Neural crest cell (in vitro differentiated cells): ENCODE measurements at places on chromosomes 13 and 19.
A peak's percentile ranks its signal among the peaks of the same experiment; 100 is the strongest.

DNA sequence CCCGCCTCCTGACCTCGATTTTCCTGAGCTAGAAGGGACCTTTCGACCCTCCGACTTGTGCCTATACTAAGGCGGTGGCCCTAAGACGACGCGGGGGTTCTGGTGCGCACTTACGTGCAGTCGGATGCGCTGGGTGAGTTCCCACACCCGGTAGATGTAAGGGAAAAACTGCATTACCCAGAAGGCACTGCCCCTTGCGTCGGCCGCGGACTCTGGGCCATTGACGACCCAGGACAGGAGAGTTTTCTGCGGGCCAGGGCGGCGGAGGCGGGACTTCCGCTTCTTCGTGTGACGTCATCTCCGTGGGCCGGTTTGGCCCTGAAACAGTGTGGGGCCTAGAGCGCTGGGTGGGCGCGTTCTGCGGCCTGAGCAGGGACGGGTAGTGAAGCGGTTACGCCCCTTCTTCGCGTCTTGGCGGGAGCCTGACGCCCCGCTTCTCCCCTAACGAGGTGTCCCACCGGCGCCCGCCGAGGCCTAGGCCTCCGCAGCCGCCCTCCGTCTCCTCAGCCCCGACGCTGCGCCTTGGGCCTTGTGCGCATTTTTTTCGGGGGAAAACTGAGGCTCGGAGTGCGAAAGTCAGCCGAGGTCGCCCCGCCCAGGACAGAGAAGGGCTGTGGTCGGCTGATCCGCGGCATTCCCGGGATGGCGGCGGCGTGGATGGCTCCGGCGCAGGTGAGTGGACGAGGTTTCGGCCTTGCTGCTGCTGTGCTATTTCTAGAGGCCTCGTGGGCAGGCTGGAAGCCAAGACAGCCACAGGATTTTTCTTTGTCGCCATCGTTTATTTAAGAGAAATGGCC, at the start of gene ZNF460:
Gene ZNF460, plus strand, starts transcription at position 321 of the 797 bp plus-strand sequence. Its CDS starts 322 bp downstream, at position 643.
- peak; percentile 94 for DNase-seq

DNA sequence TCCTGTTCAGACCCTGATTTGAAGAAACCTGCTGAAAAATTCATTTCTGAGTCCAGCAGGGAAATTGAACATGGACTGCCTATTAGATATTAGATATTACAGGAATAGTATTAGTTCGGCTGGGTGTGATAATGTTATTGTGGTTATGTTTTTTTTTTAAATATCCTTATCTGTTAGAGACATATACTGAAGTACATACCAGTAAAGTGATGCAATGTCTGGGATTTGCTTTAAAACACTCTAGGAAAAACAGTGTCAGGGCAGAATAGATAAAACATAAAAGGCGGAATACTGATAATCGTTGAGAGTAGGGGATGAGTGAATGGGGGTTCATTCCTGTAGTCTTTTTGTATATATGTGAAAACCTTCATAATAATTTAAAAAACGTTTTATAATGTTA, 28.7 kb upstream of the AMER2 start:
- no peak for DNase-seq

- no peak for DNase-seq
Observed at GRCh38 chr13:29520671-29521070, 74.8 kb downstream of the SLC7A1 start.

GRCh38 chr13:46778890-46779289, 18.1 kb downstream of the ESD start:
- DNase-seq: no peak

DNA sequence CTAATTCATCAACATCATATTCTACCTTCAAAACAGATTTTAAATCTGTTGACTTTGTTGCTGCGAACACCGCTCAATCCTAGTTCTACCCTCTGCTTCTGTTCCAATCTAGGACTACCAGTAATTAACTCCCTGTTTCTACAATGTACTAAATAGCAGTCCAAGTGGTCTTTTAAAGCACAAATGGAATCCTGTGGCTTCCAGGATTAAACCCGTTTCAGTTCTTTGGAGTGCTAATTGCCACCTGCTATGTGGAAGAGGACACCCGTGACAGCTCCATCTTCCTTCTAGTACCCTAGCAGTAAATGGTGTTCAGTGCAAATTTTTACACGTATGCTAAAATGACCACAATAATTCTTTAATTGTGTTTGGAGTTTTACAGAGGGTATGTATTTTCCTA, 232.1 kb downstream of the TDRD3 start:
- DNase-seq: no peak

DNA sequence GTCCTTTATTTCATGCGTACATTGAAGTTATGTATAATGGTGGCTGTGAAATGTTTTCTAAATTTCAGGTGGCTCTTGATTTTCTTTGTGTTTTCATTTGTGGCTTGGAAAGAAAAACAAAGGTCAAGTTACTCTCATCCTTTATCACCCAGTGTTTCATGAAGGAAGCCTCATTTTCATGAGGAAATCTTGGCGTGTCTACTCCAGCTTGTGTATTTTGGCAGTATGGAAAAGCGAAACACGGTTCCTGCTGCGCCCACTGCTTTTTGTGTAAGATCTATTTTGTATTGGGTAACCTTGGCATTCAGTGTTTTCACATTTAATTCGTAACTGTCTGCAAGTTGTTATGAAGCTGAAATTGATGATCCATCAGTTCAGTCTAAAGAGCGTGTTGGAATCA, 147.0 kb upstream of the RNF113B start:
- no peak for DNase-seq

DNA sequence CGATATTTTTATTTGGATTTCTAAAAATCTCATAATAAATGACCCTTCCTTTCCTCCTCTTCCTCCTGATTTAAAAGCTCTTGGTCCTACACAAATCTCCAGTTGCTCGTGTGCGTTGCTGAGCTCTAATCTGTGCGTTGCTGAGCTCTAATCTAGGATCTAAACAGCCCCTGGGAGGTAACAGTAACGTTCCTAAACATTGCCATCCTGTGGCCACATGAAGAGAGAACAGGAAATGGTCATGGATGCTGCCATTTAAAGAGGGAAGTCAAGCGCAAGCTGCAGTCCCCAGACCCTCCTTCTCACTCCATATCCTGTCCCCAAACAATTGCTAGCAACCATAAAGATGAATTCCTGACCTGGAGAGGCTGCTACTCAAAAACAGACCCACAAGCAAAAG, 170.8 kb downstream of the NUFIP1 start:
- DNase-seq: no peak

GRCh38 chr13:74784959-74785358, 650.8 kb upstream of the KLF12 start:
- DNase-seq: no peak

DNA sequence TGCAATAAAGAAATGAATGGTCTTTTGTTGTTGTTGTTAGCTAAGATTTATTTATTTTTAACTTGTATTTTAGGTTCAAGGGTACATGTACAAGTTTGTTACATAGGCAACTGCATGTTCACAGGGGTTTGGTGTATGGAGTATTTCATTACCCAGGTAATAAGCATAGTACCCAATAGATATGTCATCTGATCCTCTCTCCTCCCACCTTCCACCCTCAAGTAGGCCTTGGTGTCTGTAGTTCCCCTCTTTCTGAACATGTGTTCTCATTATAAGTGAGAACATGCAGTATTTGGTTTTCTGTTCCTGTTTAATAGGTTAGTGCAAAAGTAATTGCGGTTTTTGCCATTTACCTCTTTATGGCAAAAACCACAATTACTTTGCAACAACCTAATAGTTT, 554.1 kb downstream of the TBC1D4 start:
- DNase-seq: no peak

GRCh38 chr19:40705362-40705651, 11.4 kb downstream of the COQ8B start:
- DNase-seq: no peak

GRCh38 chr19:8158411-8159074, 9.2 kb upstream of the FBN3 start:
- peak; percentile 45 for DNase-seq

- DNase-seq: no peak
Observed at GRCh38 chr13:45361596-45362206, 20.7 kb upstream of the TPT1 start.

DNA sequence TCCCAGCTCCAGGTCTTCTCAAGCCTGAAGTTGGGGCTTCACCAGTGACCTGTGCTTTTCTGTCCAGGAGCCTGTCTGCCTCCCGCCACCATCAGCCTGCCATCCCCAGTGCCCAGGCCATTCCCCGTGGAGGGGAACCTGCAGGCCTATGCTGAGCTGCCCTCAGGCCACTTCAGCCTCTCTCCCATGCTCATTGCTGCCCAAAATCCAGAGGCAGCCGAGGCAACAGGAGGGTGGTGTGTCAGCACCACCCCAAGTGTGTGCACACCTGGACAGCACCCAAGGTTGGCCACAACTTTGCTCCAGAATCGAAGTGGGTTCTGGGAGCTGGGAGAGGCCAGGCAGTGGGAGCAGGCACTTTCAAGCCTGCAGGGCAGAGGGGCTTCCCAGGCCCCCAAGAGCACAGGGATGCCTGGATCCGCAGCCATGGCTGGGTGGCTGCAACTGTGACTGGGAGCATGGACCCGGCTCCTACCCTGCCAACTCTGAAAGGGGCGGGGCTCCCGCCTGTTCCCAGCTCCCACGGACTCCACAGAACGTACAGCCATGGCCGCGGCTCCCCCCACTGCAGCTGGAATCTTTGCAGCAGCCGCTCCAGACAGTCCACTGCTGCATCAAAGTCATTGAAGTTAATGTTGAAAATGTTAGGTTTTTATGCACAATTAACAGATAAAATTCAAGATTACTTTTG, 1747.0 kb downstream of the OLFM4 start:
- no peak for DNase-seq

DNA sequence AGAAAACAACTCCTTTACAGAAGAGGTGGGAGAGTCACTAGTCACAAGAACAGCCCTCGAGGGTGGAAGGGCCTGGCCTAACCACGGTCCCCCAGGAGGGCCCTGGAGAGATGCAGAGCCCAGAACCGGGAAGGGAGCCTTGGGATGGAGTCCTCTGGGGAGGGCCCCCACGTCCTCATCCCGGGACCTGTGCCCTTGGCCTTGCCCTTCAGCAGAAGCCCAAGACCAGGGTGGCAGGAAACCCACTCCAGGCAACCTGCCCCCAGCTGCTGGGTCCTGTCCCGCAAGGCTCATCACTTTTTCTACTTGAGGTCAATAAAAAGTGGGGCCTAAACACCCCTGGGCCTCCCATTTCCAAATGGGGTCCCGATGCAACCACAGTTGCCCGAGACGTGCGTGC, 2.3 kb upstream of the ATP8B3 start:
- no peak for DNase-seq

DNA sequence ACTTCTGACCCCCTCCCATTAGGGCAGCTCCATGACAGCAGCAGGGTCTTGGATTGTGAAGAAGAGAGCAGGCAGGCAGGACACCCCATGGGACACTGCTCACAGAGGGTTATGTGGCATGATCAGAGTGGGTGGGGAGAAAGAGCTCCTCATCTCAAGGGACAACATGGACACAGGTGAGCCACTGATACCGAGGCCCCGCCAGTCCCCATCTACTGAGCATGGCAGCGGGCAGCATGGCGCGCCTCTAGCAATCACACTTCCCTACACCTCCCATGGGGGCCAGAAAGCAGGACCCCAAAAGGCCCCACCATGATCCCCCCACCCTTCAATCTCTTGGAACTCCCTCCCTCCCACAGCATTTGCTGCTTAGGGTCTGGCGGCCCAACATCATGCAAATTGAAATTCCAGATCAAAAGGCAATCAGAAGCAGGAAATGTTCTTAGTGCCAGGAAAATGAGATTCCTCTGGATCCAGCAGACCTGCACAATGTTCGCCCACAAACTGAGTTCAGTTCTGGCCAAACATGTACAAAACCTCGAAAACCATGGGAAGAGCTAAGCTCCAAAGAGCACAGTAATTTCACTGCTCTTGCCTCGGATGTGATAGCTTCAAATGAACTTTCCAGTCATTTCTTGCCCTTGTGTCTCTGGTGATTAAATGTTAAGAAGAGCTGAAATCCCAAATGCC, 14.8 kb downstream of the DOCK9 start:
- no peak for DNase-seq

- DNase-seq: no peak
Observed at GRCh38 chr19:31269425-31270127, 79.7 kb downstream of the TSHZ3 start.

DNA sequence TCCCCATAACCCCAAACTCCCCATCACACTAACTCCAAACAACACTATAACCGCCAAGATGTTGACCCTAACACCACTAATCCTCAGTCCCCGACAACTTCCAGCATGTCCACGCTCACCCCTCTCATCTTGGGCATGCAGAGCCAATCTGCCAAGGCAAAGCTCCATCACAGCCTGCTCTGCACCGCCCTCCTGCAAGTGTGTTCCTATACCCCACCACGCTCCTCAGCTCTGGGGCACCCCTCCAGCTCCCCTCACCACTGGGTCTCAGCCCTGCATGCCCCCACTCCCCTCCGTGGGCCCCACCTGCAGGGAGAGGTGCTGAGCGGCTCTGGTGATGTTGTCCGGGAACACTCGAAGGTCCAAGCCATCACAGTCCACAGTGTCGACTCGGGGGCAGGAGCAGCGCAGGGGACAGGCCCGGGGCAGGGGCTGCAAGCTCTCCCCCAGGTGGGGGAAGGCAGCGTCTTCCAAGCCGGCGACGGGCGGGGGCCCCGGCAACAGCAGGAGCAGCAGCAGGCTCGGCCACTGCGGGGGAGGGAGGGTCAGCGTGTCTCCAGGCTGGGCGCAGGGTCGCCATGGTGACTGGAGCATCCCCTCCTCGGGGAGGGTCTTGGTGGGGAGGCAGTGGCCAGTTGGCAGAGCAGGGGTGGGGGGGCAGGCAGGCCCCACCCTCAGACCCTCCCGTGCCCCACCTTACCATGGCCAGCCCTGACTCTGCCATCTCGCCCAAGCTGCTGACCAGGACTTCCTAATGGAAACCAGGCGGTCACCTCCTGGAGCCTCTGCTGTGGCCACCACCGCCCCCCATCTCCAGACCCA, 527 bp downstream of the PODNL1 start:
- DNase-seq: no peak

DNA sequence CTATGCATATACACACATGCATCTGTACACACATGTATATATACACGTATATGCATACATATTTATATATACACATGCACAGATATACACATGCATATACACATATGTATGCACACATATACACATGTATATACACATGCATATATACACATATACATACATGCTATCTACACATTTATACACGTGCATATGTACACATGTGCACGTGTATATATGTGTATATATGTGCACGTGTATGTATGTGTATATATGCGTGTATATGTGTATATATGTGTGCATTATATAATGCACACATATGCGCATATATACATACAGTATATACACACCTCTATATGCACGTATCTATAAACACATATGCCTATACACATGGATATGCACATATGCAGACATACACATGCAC, 17.8 kb downstream of the ARHGEF7 start:
- DNase-seq: no peak

- no peak for DNase-seq
Observed at GRCh38 chr13:76890021-76890420, 3.8 kb upstream of the KCTD12 start.

GRCh38 chr13:113258321-113259054, 38.6 kb upstream of the LAMP1 start:
- DNase-seq: no peak

- DNase-seq: no peak
Observed at GRCh38 chr19:14150770-14151661, 14.6 kb upstream of the ASF1B start.

DNA sequence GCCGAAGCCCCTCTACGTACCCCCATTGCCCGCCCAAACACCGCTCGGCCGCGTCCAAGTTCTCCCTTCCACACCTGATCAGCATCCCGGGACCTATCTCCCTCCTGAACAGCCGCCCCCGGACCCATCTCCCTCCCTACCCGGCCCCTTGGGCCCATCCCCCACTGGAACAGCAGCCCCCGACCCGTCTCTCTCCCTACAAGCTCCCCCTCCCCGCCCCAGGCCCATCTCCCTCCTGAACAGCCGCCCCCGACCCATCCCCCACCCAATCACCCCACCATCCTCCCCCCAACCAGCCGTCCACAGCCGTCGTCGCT, 610 bp downstream of the ZSCAN1 start:
- DNase-seq: no peak

- DNase-seq: peak; percentile 30
Observed at GRCh38 chr13:112968910-112969691, at the start of gene MCF2L. TSS of gene MCF2L (plus strand) at chr13:112969214. CDS start at chr13:112969380, 166 bp downstream.
